Stimulated activated CD4-positive, alpha-beta T cell treated with anti-CD3 and anti-CD28 coated beads, Interleukin-2, amount 100 ng/mL, for 24 hours (primary cell): ENCODE measurements at places on chromosomes 1 and 21.

- DNase-seq: no peak
Observed at GRCh38 chr1:208105756-208106155, 138.4 kb downstream of the PLXNA2 start.

DNA sequence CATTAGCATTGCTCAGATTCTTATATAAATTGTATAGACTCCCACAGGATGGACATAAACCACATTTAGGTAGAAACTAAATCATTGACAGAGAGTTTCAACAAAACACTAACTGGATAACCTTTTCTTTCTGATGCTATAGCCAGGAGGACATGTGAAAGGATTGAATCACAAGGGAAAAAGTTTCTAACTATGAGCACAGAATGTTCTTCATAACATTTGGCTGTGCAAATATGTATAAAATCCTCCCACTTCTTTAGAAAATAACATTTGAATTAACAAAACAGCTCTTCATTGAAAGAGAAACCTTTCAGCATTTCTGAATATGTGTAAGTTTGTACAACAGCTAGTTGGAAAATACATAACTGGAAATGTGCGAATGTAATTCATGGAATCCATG, 167.3 kb downstream of the TBX15 start:
- DNase-seq: no peak

DNA sequence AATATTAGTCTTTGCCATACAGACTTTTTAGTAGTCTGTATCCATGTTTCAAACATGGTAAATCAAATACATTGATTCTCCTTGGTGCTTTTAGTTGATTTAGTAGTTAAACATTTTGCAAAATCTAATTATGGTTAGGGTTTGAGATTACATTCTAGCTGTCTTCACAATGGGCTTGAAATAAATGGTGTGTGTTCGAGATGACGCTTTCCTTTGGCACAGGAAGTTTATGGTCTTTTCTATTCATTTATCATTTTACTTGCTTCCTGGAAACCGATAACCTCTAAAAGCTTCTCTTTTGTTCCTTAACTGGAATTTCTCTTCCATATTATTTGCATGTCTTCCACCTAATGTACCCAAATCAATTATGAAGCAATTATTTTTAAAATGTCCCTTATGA, 38.4 kb downstream of the ZP4 start:
- DNase-seq: no peak

- peak; percentile 46 for DNase-seq
Observed at GRCh38 chr1:203682473-203683383, 56.1 kb downstream of the ATP2B4 start.

DNA sequence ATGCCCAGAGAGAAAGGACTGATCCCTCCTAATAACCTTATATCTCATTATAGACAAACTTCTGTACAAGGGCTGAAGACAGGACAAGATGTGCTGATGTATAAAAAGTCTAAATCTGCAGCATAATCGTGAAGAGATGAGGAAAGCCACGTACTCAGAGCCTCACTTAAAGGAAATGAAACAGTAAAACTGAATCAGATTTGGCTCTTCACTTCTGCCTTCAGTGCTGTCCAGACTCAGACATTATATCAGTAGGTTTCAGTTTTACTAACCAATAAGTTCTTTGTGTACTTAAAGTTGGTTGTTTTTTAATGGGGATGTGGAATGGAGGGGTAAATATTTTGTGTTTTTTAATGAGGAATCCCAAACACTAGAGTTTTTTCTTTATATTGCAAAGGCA, 45.3 kb upstream of the RGS1 start:
- DNase-seq: no peak

DNA sequence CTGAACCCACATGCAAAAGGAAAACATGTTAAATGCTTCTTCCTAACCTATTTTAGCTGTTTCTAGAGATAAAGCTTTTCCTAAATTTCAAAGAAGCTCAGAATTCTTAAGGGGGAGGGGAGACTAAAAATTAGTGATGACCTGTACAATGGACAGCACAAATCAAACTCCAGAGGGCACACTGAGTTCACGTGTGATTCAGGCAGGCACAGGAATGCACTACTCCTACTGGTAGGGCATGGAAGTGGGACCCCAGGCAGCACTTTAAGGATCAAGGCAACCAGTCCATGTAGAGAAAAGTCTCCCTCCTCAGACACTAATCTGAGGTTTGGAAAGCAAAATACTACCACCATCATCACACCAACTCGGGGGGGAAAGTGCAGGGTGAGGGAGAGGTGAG, 31.3 kb upstream of the CLCA4 start:
- DNase-seq: no peak

DNA sequence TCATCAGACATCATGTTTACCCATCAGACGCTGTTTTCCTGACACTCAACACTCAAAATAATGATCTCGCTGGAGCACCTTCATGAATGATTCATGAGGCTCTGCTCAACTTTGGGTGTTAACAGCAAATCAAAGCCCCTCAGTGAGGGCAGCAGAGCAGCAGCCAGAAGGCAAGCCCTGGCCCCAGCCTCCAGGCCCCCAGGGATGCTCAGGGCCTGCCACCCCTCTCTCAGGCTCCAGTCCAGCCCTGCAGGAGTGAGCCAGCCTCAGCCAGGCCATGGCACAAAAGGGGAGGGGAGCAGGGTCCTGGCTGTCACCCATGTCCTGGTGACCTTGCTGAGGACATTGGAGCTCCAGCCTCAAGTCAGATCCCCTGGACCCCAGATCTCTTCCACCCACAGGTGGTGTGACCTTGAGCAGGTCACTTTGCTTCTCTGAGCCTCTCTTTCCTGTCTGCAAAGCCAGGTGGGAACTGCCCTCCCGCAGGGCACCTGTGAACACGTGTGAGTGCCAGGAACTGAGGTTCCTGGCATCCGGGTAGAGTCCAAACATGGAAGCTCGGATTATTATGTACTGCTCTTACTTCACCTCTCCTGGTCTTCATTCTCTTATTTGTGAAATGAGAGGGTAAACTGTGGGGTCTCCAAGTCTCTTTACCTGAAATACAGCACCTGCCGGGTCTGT, 161.6 kb upstream of the VAMP3 start:
- DNase-seq: no peak

- DNase-seq: no peak
Observed at GRCh38 chr21:35231090-35231489, 182.0 kb upstream of the RUNX1 start.

DNA sequence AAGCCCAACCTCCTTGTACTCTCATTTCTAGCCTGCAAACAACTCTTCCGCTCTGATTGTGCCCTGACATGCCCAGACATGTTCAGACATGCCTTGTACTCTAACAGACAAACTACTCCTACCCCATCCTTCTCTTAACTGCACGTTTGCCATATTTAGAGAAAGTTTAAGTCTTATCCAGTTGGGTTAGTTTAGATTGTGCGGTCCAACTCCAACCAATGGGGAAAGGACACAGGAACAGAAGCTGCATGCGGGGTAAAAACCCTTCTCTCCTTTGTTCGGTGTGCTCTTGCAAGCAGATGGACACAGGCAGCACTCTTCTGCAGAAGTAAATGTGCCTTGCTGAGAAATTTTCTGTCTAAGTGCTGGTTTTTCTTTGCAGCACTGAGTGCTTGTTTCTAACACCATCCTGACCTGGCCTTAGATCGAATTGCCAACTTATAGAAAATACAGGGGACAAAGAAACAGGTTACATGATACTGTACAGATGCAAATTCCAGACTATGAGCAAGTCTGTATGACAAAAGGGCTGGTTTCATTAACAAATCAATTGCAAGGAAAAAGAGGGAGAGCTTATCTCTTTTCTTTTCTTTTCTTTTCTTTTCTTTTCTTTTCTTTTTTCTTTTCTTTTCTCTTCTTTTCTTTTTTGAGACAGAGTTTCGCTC, 35.8 kb upstream of the IFNGR2 start:
- DNase-seq: no peak

DNA sequence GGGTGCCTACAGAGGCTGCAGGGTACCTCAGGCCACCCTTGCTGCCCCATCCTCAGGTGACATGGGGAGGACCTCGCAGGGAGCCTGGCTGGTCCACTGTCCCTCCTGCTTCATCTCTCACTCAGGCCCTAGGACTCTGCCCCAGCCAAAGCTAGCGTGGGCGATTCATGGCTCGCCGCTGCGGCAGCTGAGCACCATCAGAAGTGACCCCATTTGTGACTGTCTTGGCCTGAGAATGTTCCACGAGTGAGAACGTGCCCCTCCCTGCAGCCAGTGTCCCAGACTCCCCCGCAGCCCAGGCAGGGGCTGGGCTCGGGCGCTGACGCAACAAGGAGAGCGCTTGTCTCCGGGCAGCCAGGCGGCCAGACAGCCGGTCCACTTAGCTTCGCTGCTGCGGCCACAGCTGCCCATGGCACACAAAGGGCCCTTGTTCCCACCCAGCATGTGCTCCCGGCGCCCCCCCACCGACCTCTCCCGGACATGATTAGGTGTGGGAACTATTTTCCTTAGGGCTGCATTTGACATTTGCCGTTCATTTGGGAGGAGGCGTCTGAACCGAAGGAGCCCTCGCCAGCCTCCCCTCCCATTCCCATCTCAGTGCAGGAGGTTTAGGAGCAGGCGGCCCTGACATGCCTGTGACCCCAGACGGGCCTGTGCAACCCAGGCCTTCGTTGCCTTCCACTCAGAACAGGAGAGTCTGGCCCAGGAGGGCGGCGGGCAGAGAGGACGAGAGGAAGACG, 19.3 kb upstream of the POFUT2 start:
- no peak for DNase-seq

DNA sequence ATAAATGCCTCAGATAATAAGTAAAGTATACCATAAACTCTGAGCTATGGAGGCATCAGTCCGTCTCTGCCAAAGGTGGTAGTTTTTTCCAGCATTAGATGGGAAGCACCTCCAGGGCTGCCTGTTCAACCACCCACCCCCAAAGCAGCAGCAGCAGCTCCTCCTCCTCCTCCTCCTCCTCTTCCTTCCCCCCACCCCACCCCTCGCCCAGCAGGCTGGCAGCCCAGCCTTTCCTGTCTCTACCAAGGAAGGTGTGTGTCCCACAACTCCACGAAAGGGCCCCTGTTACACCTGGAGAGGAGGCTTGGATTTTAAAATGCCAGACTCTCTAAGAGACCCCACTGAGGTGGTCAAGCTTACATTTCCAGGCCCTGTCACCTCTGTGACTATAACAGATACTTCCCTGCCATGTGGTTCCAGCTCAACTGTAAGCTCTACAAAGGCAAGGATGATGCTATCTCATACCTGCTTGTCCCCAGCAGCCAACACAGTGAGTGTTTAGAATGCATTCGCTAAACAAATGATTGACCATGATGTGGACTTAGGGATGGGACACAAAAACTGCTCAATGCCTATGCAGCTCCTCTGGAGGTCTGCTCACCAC, 76.7 kb downstream of the GFI1 start:
- no peak for DNase-seq

- no peak for DNase-seq
Observed at GRCh38 chr1:203678943-203679661, 52.5 kb downstream of the ATP2B4 start.

DNA sequence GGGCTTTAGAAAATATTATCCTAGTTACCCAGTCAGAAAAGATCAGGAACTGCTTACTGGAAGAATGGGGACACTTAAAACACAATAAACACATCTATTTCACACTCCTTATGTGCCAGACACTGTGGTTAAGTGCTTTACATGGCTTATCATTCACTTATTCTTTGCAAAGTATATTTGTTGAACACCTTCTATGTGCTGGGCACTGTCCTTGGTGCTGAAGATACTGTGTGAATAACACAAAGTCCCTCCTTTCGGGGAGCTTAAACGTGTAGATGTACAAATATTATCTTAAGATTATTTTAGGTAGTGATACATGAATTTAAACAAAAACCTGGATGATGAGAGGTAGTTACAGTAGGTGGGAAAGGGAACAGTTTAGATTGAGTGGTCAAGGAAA, 169.3 kb downstream of the ST6GALNAC5 start:
- DNase-seq: peak; percentile 3

DNA sequence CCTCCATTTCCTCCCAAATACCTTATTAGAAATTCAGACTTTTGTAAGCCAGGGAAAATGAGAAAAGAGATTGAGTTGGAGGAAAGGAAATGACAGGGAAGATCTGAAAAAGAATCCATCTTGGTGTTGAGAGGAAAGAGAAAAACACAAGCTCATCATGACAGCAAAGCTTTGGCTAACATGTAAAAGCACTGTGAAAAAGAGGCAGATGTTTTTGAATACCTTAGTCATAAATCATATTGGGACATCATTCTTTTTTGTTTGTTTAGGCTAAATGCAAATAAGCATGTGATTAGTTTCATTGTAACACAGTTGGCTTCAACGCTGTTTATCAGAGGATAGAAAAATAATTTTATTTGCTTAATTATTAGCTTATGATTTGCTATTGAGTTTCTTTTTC, 64.6 kb downstream of the LHX8 start:
- no peak for DNase-seq

DNA sequence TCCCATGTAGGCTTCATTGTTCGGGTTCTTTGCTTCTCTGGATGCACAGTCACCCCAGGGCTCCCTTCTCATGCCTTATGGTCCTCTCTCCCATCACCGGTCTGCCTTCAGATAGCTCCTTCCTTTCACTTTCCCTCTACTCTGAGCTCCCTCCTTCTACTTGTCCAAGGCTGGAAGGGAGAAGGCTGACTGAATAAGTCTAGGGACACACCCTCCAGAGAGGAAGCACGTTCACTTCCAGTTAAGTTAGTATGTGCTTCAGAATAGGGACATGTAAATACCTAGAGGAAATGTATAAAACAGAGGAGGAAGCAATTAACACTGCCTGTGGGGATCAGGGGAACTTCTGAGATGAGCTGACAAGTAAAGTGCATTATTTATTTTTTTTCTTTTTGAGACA, 23.5 kb downstream of the CXADR start:
- no peak for DNase-seq

GRCh38 chr21:41405321-41405720, 20.7 kb upstream of the MX1 start:
- no peak for DNase-seq
